ENCODE measurements at places on chromosomes 7 and 10. TPM values are rescaled to one million over a fixed set of nuclear protein-coding genes. Genes with fewer than 3 reads are reported as not detected.

ATP6V0A4 gene
- total RNA-seq = not detected

DPY19L1 gene
- 30.1 TPM for total RNA-seq

MAGI2 gene
- total RNA-seq = 17.0 TPM

GIMAP6 gene
- under 0.01 TPM for total RNA-seq

PDZD7 gene
- 1.3 TPM for total RNA-seq

CAPZA2 gene
- total RNA-seq = 91.9 TPM

ATG9B gene
- under 0.01 TPM for total RNA-seq

HGF gene
- total RNA-seq = 108 TPM

NXPH1 gene
- not detected for total RNA-seq

MAD1L1 gene
- 31.8 TPM for total RNA-seq

EFCAB10 gene
- not detected for total RNA-seq

SLC13A1 gene
- not detected for total RNA-seq

ENTPD1 gene
- 3.3 TPM for total RNA-seq

HUS1 gene
- total RNA-seq = 9.8 TPM

CALHM1 gene
- total RNA-seq = not detected

KDM7A gene
- total RNA-seq = 4.8 TPM

PTPRZ1 gene
- not detected for total RNA-seq

ANK3 gene
- total RNA-seq = 0.50 TPM

AVPI1 gene
- total RNA-seq = 31.8 TPM

SPDYE1 gene
- under 0.01 TPM for total RNA-seq

GDF10 gene
- total RNA-seq = 25.1 TPM

FAM171A1 gene
- total RNA-seq = 6.2 TPM

TRIL gene
- 0.17 TPM for total RNA-seq

TRPV6 gene
- total RNA-seq = not detected

ECHDC3 gene
- total RNA-seq = 16.2 TPM

FBXL13 gene
- total RNA-seq = 0.66 TPM

MGMT gene
- total RNA-seq = 21.8 TPM

STK17A gene
- 44.4 TPM for total RNA-seq

GPR26 gene
- total RNA-seq = not detected

LIPF gene
- total RNA-seq = not detected

PNLIPRP1 gene
- total RNA-seq = not detected

TEX36 gene
- total RNA-seq = not detected

TMEM184A gene
- under 0.01 TPM for total RNA-seq

TACC2 gene
- 7.6 TPM for total RNA-seq

ACHE gene
- under 0.01 TPM for total RNA-seq

OR2A42 gene
- total RNA-seq = not detected

CDHR1 gene
- not detected for total RNA-seq

RFC2 gene
- total RNA-seq = 11.8 TPM

FLNC gene
- total RNA-seq = 191 TPM
